Uterus (tissue), 4 donors: ENCODE measurements at places on chromosomes 11 and 22. TPM values are rescaled to one million over a fixed set of nuclear protein-coding genes. Genes with fewer than 3 reads are reported as not detected.

Gene TMEM121B
- total RNA-seq, result 0.35 TPM

Gene LRRN4CL
- total RNA-seq, result 36.9 TPM

Gene PVALB
- not detected for total RNA-seq

Gene ALDH3B1
- total RNA-seq, result 2.3 TPM

Gene OR52I1
- total RNA-seq, result not detected

Gene TMEM223
- 4.4 TPM for total RNA-seq

Gene SSTR3
- not detected for total RNA-seq

DNA sequence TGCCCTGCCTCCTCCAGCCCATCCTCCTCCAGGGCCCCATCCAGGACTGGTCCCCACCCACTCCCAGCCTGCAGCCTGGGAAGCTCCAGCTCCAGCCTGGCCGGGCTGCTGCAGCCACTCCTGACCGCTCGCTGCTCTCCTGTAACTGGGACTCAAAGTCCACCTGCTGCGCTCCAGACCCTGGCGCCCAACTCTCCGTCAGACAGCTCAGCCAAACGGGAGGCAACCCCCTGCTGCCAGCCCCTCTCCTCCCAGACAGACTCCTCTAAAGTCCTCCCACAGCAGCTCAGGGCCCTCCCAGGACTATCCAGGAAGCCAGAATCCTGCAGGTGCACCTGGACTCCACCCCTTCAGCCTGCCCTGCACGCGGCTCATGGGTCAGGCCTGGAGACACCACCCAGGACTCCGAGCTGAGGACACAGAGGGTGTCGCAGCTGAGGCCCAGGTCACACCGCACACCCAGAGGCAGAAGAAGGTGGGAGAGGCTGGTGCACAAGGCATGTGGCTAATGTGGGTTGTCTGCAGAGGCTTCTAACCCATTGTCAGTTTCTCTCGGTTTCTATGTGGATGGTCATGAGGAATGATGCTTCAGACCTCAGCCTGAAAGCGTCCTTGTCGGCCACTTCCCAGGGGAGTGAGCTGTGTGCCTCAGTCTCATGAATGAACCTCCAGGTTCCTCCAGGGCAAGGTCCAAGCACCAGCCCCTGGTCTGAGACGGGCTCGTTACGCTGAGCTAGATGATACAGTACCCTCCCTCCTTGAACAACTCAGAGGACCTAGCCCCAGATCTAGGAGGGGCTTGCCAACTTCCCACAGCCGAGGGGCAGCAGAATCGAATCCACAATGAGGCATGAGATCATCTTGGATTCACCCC, 1514.8 kb downstream of the TBC1D22A start:
- no peaks in the 10 kb centered on the region for H3K36me3 ChIP-seq
- no peak for DNase-seq
- no peak overlapping the region for H3K4me3 ChIP-seq
- H3K4me1 ChIP-seq, result peaks cover 9% of the 10 kb centered on the region
- H3K27ac ChIP-seq, result no peak overlapping the region
- H3K27me3 ChIP-seq, result no peaks in the 10 kb centered on the region

- no peak overlapping the region for H3K4me3 ChIP-seq
- H3K36me3 ChIP-seq, result no peaks in the 10 kb centered on the region
- H3K27ac ChIP-seq, result no peak overlapping the region
- no peaks in the 10 kb centered on the region for H3K27me3 ChIP-seq
- H3K4me1 ChIP-seq, result no peaks in the 10 kb centered on the region
- no peak for DNase-seq
Measured at GRCh38 chr11:77019976-77020595, 14.1 kb upstream of the B3GNT6 start.

- no peak overlapping the region for H3K4me3 ChIP-seq
- no peaks in the 10 kb centered on the region for H3K27me3 ChIP-seq
- H3K27ac ChIP-seq, result no peak overlapping the region
- peaks cover 5% of the 10 kb centered on the region for H3K4me1 ChIP-seq
Measured at GRCh38 chr22:18111759-18112330, 1.2 kb downstream of the TUBA8 start.

- H3K27ac ChIP-seq, result no peak overlapping the region
- H3K4me3 ChIP-seq, result no peak overlapping the region
- no peaks in the 10 kb centered on the region for H3K4me1 ChIP-seq
- no peaks in the 10 kb centered on the region for H3K36me3 ChIP-seq
Measured at GRCh38 chr11:68409748-68410344, 50.7 kb upstream of the PPP6R3 start.

GRCh38 chr11:68019486-68019885, 9.4 kb downstream of the ALDH3B1 start:
- H3K4me3 ChIP-seq, result no peak overlapping the region
- no peak overlapping the region for H3K27ac ChIP-seq
- H3K4me1 ChIP-seq, result peaks cover 2% of the 10 kb centered on the region
- DNase-seq, result no peak
- H3K36me3 ChIP-seq, result no peaks in the 10 kb centered on the region

- H3K36me3 ChIP-seq, result no peaks in the 10 kb centered on the region
- H3K4me1 ChIP-seq, result no peaks in the 10 kb centered on the region
- no peak overlapping the region for H3K4me3 ChIP-seq
- no peak for DNase-seq
- H3K27ac ChIP-seq, result no peak overlapping the region
Measured at GRCh38 chr11:86013713-86014112, 55.2 kb downstream of the PICALM start.

DNA sequence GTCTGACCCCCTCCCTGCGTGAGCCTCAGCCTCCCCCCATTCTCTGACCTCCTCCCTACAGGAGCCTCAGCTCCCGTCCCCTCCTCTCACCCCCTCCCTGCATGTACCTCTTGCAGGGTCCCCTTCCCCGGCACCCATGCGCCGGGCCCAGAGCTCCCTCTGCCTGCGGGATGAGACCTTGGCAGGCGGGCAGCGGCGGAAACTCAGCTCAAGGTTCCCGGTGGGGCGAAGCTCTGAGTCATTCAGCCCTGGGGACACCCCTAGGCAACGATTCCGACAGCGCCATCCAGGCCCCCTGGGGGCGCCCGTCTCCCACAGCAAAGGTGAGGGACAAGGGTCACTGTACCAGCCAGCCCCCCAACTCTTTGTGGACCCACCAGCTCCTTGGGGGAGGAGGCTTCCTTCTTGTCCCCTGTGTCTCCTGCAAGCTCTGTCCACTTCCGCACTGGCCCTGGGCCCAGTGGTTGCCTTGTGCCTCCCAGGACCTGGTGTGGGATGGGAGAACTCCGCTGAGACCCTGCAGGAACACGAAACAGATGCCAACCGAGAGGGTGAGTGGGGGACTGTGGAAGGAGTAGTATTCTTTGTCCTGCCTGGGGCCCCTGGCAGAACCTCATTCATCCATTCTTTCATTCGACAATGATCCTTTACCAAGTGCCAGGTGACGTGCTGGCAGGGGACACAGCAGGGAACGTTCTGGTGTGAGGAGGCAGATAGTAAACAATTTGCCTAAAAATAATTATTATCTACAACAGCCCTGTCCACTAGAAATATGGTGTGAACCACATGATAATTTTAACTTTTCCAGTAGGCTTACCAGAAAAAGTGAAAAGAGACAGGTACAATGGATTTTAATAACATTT, 3.7 kb upstream of the RPS6KA4 start:
- peaks cover 7% of the 10 kb centered on the region for H3K4me1 ChIP-seq
- no peaks in the 10 kb centered on the region for H3K36me3 ChIP-seq
- H3K27ac ChIP-seq, result no peak overlapping the region
- peak; percentile 74 for DNase-seq
- no peak overlapping the region for H3K4me3 ChIP-seq
- H3K27me3 ChIP-seq, result no peaks in the 10 kb centered on the region

- H3K27me3 ChIP-seq, result no peaks in the 10 kb centered on the region
- no peak overlapping the region for H3K4me3 ChIP-seq
- no peaks in the 10 kb centered on the region for H3K4me1 ChIP-seq
- H3K36me3 ChIP-seq, result no peaks in the 10 kb centered on the region
Measured at GRCh38 chr11:37108436-37109285, 510.6 kb upstream of the RAG2 start.

- H3K4me3 ChIP-seq, result no peak overlapping the region
- H3K27ac ChIP-seq, result no peak overlapping the region
- no peaks in the 10 kb centered on the region for H3K36me3 ChIP-seq
- H3K27me3 ChIP-seq, result no peaks in the 10 kb centered on the region
- no peaks in the 10 kb centered on the region for H3K4me1 ChIP-seq
Measured at GRCh38 chr11:76139314-76139713, 67.0 kb downstream of the WNT11 start.
